ENCODE measurements at places on chromosomes 4 and X.

DNA sequence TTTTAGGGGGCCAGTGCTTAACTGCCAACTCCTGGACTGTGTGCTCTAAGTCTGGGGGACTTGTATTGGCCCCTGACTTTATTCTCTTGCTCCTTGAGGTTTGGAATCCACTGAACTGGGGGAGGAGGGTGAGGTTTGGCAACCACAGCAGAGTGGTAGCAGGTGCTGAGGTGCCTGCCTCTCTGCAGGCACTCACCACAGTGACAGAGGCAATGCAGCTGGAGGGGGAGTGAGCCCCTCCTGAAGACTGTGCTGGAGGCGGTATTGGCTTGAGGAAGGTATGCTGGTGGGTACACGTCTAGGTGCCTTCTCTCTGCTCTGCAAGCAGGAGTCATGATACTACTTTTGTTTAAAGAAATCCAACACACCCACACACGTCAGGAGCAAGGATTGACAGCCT, 24.6 kb downstream of the CFAP299 start:
- no peak for DNase-seq

- no peak for DNase-seq
Observed at GRCh38 chr4:61922766-61923165, 722.6 kb downstream of the ADGRL3 start.

GRCh38 chr4:109588176-109588575, 28.1 kb downstream of the MCUB start:
- DNase-seq, result no peak

DNA sequence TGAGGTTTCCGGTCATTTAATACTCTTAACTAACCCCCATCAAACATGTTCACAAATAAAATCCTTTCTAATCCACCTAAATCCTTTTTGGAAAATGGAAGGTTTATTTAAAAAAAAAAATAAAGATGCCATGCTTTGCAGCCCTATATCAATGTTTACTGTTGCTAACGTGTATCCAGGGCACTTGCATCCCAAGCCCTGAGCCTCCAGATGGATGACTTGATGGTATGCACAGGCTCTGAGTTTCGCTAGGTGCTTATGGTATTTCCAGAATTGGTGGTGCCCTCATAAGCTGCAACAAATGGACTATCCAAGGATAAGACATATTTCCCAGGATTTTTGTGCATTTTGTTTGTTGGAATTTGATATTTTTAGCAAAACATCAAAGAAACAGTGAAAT, 257.7 kb downstream of the PRDM5 start:
- no peak for DNase-seq

DNA sequence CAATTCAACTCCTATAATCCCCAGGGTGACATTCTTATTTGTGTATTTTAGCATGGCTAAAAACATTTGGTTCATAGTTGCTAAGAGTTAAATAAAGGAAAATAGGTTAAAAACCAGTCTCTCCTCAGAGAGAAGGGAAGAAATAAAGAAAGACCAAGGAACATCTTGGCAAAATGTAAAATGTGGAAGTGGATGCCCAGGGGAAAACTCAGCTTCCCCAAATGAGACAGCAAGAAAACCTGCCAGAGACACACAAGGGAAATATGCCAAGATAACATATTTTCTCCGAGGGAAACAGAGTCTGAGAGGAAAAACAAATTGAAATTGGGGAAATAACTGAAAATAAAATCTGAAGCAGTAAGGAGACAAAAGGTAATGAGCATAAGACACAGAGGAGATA, 1569.3 kb downstream of the PCDH18 start:
- no peak for DNase-seq

DNA sequence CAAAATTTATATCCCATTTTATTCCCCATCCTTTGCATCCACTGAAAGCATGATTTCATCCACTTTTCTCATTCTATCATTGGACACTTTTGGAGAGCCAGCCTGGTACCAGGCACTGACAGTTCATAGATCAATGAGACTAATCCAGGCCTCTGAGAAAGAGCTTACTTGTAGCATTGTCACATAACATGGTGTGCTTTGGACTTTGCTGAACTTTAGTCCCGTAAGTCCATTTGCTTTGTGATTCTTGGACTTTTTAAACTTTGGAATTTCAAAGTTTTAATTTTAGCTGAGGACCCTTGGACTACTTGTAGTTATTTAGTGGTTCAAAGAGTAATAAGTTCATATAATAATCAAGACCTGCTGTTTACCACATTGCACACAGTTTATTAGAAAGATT, 11.5 kb downstream of the LIAS start:
- DNase-seq, result no peak

DNA sequence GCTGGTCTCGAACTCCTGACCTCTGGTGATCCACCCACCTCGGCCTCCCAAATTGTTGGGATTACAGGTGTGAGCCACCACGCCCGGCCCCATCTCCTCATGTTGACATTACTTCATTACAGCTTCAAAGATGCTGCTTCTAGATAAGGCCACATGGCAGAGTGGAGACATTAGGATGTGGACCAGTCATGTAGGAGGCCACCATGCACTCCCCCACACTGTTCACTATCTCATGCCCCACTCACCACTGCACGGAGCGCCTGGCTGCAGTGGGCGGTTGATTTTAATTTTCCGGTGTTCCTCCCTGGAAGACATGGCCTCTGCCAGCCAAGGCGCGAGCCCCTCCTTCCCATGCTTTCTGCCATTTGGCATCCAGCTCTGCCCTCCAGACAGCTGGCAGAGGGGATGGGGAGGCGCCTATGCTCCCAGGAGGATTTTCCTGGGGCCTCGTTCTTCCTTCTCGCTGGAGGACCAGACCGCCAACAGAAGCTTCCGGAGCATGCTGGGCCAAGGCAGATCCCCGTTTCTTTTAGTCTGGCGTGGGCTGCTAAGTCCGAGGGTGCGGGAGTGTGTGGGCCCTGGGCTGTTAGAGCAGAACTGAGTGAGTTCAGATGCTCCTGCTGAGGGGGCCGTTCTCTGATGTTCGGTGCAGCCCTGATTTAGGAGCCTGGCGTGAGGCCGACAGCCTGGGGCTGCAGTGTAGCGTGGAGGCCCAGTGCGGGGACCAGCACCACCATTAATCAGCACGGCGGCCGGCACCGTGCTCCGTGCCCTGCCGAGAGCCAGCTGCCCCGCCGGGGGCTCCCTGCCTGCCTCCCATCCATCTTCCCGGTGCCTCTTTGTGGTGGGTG, 93.1 kb downstream of the SORCS2 start:
- DNase-seq, result no peak

Data from NCI-H1930 (cell line).